ENCODE measurements at places on chromosomes 4 and X.

DNA sequence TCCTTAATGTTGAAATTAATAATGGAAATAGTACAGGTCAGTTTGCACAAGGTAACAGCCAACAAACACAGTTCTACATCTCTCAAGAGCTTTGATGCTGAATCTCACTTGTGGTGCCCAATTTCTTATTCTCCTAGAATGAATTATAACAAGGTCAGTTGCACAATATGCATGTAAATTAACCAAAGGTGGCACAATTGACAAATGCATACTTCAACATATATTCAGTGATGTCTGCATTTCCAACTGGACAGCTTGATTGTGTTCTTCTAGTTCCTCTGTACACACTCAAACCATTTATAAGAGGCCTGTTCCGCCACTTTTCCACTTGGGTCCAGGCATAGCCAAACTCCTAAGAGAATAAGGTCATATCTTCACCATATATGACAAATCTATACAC lies 210.3 kb upstream of the EPHA5 start:
- DNase-seq: no peak

DNA sequence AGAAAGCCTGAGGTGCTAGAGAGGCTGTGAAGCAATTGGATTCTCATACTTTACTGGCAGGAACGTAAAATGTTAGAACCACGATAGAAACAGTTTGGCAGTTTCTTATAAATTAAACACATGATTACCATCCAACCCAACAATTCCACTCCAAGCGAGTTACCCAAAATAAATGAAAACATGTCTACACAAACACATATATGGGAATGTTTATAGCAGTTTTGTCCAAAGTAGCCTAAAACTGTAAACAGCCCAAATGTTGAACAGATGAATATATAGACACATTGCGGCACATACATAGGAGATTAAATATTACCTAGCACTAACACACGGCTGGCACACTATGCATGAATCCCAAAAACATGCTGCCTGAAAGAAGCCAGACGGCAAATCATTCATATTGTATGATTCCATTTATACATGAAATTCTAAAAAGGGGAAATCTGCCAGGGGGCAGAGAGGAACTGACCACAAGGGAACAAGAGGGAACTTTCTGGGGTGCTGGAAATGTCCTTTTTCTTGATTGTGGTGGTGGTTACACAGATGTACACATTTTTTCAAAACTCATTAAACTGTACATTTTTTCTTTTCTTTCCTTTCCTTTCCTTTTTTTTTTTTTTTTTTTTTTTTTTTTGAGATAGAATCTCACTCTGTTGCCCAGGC lies 50.4 kb upstream of the SLC25A4 start:
- DNase-seq: no peak

DNA sequence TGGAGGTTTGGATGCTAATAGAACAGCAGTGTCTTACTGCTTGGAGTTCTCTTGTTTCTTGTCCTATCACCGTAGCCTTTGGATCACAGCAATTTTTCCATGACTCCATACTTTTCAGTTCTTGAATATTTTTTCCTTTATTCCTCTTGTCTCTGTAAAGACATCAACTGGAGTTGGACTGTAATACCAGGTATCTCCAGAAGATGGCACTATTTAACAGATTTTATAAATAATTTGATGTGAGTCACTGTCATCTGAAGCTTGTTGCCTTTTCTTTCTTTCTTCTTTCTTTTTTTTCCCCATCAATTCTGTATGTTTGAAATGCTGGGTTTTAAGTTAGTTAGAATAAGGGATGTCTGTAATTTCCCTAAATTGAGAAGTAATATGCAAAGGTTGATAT lies 24.1 kb downstream of the HPRT1 start:
- DNase-seq: no peak

DNA sequence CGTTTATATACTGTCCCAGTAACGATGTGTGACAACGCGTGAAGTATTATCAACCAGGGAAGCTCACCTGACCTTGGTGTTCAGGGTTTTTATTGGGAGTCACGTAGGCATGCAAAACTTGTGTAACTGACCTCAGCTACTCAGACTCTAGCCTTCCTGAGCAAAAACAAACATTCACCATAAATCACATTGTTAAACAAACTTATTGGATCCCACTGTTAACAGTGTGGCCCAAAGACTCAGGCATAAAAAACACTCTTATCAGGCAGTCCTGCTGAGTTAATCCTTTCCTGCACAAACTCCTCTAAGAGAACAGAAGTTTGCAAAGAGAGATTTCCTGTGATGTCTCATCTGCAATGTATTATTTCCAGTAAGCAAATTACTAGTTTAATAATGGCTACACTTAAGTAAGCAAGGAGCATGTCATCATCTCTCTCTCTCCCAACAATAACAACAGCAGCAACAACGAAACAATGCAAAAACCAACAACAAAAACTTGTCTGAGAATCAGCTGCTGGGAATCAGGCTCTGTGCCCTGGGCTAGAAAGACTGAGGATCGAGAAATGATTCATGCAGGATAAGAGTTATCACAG lies 12.0 kb downstream of the GAGE1 start:
- DNase-seq: no peak

- DNase-seq: no peak
Observed at GRCh38 chrX:20361081-20361889, 94.6 kb upstream of the RPS6KA3 start.

- no peak for DNase-seq
Observed at GRCh38 chr4:38154681-38155588, 194.7 kb downstream of the PTTG2 start.
